ENCODE measurements at places on chromosomes 1 and 21.

GRCh38 chr21:46207920-46208591 is 20.5 kb downstream of the LSS start:
- H3K36me3 ChIP-seq, result peaks cover 67% of the 10 kb centered on the region
- no peaks in the 10 kb centered on the region for H3K27me3 ChIP-seq
- DNase-seq, result no peak
- no peak overlapping the region for H3K4me3 ChIP-seq
- H3K27ac ChIP-seq, result no peak overlapping the region
- H3K4me1 ChIP-seq, result no peaks in the 10 kb centered on the region

GRCh38 chr1:108897865-108898720 is 21.3 kb downstream of the GPSM2 start:
- H3K27me3 ChIP-seq, result no peaks in the 10 kb centered on the region
- H3K36me3 ChIP-seq, result no peaks in the 10 kb centered on the region
- no peaks in the 10 kb centered on the region for H3K4me1 ChIP-seq
- no peak for DNase-seq

GRCh38 chr1:221435504-221435904 is 306.4 kb downstream of the DUSP10 start:
- no peak for DNase-seq
- H3K4me3 ChIP-seq, result no peak overlapping the region
- H3K27me3 ChIP-seq, result no peaks in the 10 kb centered on the region
- no peaks in the 10 kb centered on the region for H3K36me3 ChIP-seq
- H3K27ac ChIP-seq, result no peak overlapping the region
- peaks cover 28% of the 10 kb centered on the region for H3K4me1 ChIP-seq

- H3K4me3 ChIP-seq, result no peak overlapping the region
- no peak for DNase-seq
- peaks cover 17% of the 10 kb centered on the region for H3K27me3 ChIP-seq
- no peaks in the 10 kb centered on the region for H3K4me1 ChIP-seq
- H3K27ac ChIP-seq, result no peak overlapping the region
- H3K36me3 ChIP-seq, result no peaks in the 10 kb centered on the region
These were observed 6.9 kb upstream of the DNAH14 start for GRCh38 chr1:224922404-224923164.

DNA sequence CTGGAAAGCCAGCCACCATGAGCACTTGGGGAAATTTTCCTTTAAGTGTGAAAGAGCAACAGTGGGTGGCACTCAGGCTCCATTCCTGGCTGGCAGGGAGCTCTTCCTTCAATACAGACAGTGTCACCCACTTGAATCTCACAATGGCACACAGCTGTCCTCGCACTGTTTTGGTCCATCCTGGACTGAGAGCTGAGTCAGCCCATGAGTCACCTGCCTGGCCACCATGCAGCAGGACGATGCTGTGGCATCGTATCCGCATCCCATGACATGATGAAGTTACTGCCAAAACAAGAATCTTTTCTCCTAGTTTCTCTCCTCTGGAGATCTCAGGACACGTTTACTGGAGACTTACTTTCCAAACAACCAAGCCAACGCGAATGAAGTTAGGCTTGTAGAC is 6.0 kb downstream of the TMPRSS2 start:
- no peak for DNase-seq
- no peaks in the 10 kb centered on the region for H3K36me3 ChIP-seq
- H3K4me1 ChIP-seq, result no peaks in the 10 kb centered on the region
- H3K27me3 ChIP-seq, result peaks cover 56% of the 10 kb centered on the region
- H3K4me3 ChIP-seq, result no peak overlapping the region

DNA sequence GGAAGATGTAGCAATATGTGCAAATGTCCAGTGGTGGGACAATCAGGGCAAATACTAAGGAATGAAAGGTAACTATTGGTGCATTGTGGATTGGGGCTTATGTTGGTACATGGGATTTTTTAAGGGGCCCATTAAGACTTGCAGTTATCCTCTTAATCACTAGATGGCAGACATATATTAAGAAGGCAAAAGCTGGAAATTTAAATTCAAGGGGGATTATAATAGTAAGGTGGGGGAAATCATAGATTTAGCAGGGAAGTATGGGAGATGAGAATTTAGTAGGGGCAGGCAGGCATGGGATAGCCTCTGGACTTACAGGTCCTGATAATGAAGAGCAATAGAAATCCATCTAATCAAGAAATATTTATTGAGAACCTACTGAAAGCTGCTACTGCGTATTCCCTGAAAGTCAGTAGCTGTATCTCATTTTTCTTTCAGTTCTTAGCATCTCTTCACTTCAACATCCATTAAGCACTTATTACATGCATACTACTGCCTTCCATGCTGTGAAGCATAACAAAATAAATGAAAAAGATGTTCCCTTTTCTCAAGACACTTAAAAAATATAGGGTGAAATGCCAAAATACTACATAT is 251.8 kb downstream of the CRB1 start:
- H3K4me3 ChIP-seq, result no peak overlapping the region
- no peaks in the 10 kb centered on the region for H3K36me3 ChIP-seq
- DNase-seq, result no peak
- no peaks in the 10 kb centered on the region for H3K4me1 ChIP-seq
- peak overlapping the region; percentile 37 for H3K27ac ChIP-seq
- H3K27me3 ChIP-seq, result no peaks in the 10 kb centered on the region

DNA sequence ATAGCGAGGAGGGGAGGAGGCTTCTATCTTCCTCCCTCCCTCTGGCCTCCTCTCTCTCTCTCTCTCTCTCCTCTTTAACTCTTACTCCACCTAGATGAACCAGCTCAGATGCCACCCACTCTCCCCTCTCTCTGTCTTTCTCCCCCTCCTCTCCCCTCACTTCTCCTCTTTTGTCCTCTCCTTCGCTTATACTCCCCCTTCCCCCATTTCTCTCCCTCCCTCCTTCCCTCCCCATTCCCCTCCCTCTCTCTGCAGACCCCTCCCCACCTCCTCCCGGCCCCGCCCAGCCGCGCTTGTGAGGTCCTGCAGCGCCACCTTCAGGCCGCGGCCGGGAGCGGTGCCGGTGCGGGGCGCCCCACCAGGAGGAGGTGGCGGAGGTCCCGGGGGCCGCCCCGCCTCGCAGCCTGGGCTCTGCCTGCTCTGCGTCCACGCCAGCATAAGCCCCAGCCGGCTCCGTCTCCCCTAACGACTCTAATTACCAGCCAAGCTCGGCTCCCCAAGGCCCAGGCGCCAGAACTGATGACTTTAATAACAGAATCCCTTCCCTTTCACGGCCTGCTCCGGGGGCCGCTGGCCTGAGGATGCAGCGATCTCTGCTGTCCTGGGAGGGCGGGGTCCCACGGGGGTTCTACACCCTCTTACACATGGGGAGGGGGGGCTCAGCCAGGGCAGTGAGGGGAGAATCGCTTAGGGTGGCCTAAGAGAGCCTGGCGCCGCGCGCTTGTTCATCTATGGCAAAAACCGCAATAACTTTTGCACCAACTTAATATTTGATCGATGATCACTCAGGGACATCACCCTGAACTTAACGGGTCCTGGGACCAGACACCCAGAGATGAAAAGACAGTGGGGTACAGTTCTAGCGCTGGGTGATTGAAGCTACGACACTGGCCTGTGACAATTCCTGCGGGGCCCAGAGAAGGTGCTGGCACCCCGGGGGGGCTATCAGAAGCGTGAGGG is 637.3 kb downstream of the MATN1 start:
- H3K27me3 ChIP-seq, result peaks cover 62% of the 10 kb centered on the region
- H3K36me3 ChIP-seq, result no peaks in the 10 kb centered on the region
- no peaks in the 10 kb centered on the region for H3K4me1 ChIP-seq
- H3K4me3 ChIP-seq, result no peak overlapping the region
- DNase-seq, result peak; percentile 3
- no peak overlapping the region for H3K27ac ChIP-seq

DNA sequence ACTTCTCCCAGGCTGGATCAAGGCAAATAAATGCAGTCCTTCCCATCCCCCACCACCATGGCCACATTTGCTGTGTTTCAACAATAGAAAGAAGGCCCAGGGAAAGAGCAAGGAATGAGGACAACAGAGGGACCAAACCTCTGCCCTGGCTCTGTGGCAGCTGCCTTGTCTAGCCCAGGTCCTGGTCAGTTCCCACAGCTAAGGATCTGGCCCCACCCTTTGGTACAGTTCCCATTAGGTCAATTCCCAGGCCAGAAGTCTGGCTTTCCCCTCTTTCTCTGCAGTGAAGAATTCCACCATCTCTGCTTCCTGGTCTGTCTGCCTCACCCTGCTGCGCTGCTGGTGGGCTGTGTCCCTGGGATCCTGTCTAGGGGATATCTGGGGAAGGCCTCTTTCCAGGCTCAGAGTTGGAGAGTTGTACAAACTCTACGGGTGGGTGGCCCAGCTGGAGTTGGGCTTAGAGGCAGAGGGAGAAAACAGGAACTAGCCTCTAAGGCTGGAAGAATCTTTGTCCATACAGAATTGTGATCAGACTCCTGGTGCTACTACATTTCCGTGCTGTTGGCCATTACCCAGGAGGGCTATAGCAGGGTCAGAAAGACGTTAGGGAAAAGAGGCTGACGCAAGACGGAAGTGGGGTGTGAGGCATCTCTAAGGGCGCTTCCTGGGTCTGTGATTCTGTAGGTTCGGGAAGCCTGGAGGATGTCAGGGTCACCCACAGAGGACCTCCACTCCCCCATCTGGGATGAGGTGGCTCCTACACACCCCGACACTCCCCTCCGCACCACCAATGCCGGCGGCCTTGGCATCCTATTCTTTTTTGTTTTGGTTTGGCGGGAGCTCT is 953 bp upstream of the NDUFS2 start:
- peaks cover 21% of the 10 kb centered on the region for H3K36me3 ChIP-seq
- H3K4me3 ChIP-seq, result peak overlapping the region; percentile 92
- H3K4me1 ChIP-seq, result peaks cover 31% of the 10 kb centered on the region
- no peaks in the 10 kb centered on the region for H3K27me3 ChIP-seq
- DNase-seq, result no peak

- H3K4me3 ChIP-seq, result no peak overlapping the region
- H3K36me3 ChIP-seq, result no peaks in the 10 kb centered on the region
- H3K4me1 ChIP-seq, result no peaks in the 10 kb centered on the region
- no peak overlapping the region for H3K27ac ChIP-seq
- DNase-seq, result no peak
These were observed 55.5 kb downstream of the ZSCAN20 start for GRCh38 chr1:33527934-33528333.

DNA sequence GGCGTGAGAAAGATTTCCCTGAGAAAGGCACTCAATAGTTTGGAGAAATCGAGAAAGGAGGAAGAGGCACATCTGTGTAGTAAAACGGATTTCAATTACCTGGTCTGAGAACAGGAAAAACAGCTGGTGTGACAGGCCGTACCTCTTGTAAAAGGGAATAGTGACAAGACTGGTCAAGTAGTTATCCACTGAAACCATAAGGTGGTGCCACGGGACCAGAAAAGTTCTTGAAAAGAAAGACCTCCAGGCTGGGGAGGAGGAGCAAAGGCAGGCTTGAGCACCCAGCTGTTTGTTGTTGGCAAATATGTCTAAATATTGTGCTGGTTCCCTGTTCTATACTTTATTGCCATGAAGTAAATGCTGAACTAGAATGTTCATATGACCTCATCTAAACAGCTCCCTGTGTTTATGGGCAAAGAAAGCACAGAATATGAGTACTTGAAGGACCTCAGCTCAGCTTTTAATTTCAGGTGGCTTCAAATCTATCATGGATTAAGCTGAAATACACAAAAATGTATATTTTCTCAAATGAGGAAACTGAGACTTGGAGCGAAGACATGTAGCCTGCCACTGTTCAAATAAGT is 4.0 kb downstream of the HAO2 start:
- H3K4me3 ChIP-seq, result no peak overlapping the region
- DNase-seq, result no peak

- peaks cover 24% of the 10 kb centered on the region for H3K36me3 ChIP-seq
- DNase-seq, result peak; percentile 29
- H3K4me1 ChIP-seq, result peaks cover 61% of the 10 kb centered on the region
- no peaks in the 10 kb centered on the region for H3K27me3 ChIP-seq
- peak overlapping the region; percentile 66 for H3K4me3 ChIP-seq
These were observed 7.6 kb downstream of the EFHD2 start for GRCh38 chr1:15417059-15417934.

- H3K4me1 ChIP-seq, result peaks cover 19% of the 10 kb centered on the region
- peak overlapping the region; percentile 85 for H3K4me3 ChIP-seq
- peaks cover 52% of the 10 kb centered on the region for H3K27me3 ChIP-seq
- H3K27ac ChIP-seq, result no peak overlapping the region
- no peaks in the 10 kb centered on the region for H3K36me3 ChIP-seq
These were observed 742 bp upstream of the PDE9A start for GRCh38 chr21:42652527-42653230.

DNA sequence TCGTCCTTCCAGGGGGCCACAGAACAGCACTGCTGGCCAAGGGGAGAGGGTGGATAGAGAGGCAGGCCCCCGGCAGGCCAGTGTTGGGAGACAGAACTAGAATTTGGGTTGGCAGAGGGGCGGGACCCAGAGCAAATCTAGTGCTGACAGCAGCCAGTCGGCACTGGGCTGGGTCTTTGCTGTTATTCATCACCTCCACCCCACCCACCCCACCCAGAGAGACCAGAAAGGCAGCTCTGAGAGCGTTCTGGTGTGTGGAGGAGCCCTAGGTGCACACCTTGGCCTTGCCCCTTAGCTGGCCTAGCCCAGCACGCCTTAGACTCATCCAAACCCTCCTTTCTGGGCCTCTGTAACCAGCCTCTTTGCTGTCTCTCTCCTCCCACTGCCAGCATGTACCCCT is 6.4 kb upstream of the PKP1 start:
- no peaks in the 10 kb centered on the region for H3K4me1 ChIP-seq
- no peak overlapping the region for H3K4me3 ChIP-seq
- no peaks in the 10 kb centered on the region for H3K36me3 ChIP-seq
- no peak overlapping the region for H3K27ac ChIP-seq
- no peak for DNase-seq
- peaks cover 28% of the 10 kb centered on the region for H3K27me3 ChIP-seq

DNA sequence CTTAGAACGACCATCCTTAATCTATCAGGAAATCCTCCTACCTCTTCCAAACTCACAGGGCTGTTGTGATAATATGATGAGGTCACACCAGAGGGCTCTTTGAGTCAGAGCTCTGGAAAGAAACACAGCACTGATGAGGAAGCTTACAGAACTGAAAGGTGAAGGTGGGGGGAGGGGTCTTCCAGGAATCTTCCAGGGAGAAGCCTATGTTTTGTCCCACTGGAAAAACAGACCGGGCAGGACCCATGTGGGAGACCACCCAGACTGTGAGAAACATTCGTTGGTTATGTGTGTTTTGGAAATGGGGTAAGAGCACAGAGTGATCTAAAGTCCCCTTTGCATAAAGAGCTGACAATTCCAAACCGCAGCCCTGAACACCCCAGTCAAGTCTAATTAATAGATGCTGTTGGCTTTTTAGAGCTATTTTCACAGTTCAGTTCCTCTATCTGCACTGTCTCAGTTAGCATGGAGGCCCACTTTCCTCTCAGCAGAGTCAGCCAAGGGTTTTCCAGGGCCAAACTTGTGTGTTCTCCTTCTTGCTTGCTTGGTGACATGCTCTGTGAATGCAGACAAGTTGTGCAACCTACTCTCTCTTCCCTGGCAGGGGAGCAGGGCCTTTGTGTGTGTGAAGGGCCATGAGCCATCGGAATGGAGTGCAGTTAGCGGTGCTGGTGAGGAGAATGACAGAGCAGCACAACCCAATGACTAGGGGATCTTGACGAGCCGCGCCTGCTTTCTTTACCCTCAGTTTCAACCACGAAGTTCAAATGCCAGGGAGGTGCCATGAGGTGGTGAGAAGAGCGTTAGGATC is 12.3 kb downstream of the PHLDA3 start:
- no peaks in the 10 kb centered on the region for H3K36me3 ChIP-seq
- peaks cover 21% of the 10 kb centered on the region for H3K27me3 ChIP-seq
- no peak for DNase-seq
- H3K27ac ChIP-seq, result no peak overlapping the region
- no peak overlapping the region for H3K4me3 ChIP-seq

- DNase-seq, result no peak
- no peaks in the 10 kb centered on the region for H3K27me3 ChIP-seq
- no peak overlapping the region for H3K4me3 ChIP-seq
- no peaks in the 10 kb centered on the region for H3K36me3 ChIP-seq
These were observed 112.1 kb downstream of the HLCS start for GRCh38 chr21:36854391-36854790.

Data from stimulated activated naive B cell treated with anti-CD40 and anti-IgM and Interleukin-4, amounts not matched to agents 10 μg/mL and 1 μg/mL and 100 μg/mL, for 72 hours (primary cell).